Right lung (tissue), 10 donors: ENCODE measurements at places on chromosomes 1 and 21.

DNA sequence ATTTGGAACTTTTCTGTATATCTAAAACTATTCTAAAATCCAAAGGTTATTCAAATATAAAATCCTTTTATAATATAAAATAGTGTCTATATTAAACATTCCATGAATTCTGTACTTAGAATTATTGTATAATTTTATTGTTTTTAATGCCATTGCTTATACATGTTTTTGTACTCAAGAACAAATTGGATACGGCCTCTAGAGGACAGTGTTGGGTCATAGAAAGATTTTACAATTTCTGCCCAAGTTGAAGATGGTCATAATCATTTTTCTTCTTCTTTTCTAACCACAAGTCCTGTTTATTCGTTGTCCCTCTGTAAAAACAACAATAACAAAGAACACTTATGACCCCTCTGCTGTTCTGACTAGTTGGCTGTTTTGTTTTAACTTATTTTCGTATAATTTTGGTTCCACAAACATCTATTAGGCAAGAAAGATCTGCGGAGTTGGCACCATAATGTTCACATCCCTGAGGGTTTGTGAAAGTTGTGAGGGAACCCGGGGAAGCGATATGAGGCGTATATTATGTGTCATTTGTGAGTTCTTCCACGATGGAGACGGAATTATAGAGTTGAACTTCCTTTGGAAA, 75.7 kb upstream of the KIF26B start:
- DNase-seq = peak; percentile 31

GRCh38 chr21:25328736-25329135, 278.5 kb downstream of the MRPL39 start:
- no peak for DNase-seq

- DNase-seq = no peak
These were observed 1526.1 kb downstream of the KCNT2 start for GRCh38 chr1:195082183-195082582.

- DNase-seq = no peak
These were observed 19.7 kb downstream of the DPH5 start for GRCh38 chr1:101005871-101006270.

- no peak for DNase-seq
These were observed 11.3 kb upstream of the LRRC8D start for GRCh38 chr1:89809556-89809955.
